Calu3 (cell line): ENCODE measurements at places on chromosomes 5 and 9. TPM values are rescaled to one million over a fixed set of nuclear protein-coding genes. Genes with fewer than 3 reads are reported as not detected.

The RNF224 gene
- total RNA-seq = 1.6 and 1.7 TPM in 2 replicates

The SLC4A9 gene
- 0.24 TPM in 1 of 2 replicates, not detected in the other for total RNA-seq

The CRB2 gene
- not detected in 2 replicates for total RNA-seq

The PCDHA3 gene
- total RNA-seq = 0.10 and 0.31 TPM in 2 replicates

The PRUNE2 gene
- 0.07 TPM in 1 of 2 replicates, not detected in the other for total RNA-seq

DNA sequence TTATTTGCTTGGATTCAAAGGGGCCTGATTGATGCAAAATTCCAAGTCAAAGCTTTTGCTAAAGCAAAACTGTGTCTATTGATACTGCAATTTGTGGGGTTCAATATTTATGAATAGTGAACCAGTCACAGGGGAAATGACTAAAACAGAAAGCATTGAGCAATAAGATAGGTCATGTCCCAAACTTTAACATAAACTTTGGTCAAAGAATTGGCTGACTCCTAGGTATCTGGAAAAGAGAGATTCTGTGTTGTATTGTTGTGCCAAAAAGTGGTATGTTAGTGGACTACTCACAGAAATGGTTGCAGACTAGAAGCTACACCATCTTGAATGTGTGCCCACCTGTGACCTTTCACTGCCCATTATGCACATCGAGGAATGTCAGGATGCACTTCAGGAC lies 585.5 kb upstream of the RGMB start:
- no peak overlapping the region for H3K27ac ChIP-seq
- H3K36me3 ChIP-seq = no peaks in the 10 kb centered on the region
- no peaks in the 10 kb centered on the region for H3K27me3 ChIP-seq
- no peak overlapping the region for H3K4me3 ChIP-seq

- no peak overlapping the region for H3K27ac ChIP-seq
- no peaks in the 10 kb centered on the region for H3K27me3 ChIP-seq
- no peak for DNase-seq
- H3K4me1 ChIP-seq = no peaks in the 10 kb centered on the region
- H3K36me3 ChIP-seq = no peaks in the 10 kb centered on the region
These were observed 622.8 kb downstream of the PSAT1 start for GRCh38 chr9:78919701-78920100.
